ENCODE measurements at places on chromosomes 3 and 15. TPM values are rescaled to one million over a fixed set of nuclear protein-coding genes. Genes with fewer than 3 reads are reported as not detected.

GRCh38 chr3:42741796-42742195, 31.3 kb downstream of the CCDC13 start:
- DNase-seq, result peak; percentile 9

DNA sequence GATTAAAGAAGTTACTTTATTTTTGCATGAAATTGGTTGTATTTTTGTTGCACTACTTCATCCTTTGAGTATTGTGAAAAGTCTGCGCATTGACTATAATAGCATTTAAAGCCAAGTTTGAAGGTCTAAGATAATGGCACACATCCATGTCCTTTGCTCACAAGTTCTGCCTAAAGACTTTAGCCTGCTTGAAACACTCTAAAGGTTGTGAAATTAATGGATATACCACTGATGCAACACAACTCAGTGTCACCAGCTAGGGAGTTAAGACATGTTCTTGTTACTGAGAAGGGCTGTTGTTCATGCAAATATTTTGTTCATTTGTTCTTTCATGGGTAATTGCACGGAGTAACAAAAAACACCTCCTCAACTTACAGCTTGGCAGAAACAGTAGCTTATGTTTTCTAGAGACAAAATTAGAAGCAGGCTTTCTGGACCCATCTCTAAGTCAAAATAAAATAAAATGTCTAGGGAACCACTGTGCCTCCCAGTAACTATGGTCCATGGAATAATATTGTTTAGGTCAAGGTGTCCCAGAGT, 83.9 kb downstream of the PPARG start:
- no peak for DNase-seq

- DNase-seq, result no peak
Observed at GRCh38 chr3:110623571-110623970, 448.0 kb upstream of the NECTIN3 start.

DNA sequence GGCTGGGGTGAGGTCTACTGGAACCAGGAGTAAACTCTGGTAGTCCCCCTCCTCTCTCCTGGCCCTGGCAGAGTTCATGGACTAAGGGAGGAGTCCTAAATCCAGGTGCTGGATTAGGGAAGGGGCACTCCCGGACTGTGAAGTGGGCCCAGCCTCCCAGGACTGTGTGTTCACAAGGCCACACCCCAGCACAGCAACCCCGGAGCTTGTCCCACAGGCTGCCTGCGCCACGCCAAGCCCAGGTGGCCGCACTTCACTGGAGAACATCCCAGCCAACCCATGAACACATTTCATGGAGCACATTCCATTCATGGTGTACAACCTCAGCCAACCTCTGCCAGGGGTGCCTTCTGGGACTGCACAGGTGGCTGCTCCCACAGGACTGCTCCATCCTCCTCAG, 8.2 kb downstream of the ARPIN start:
- DNase-seq, result no peak

DNA sequence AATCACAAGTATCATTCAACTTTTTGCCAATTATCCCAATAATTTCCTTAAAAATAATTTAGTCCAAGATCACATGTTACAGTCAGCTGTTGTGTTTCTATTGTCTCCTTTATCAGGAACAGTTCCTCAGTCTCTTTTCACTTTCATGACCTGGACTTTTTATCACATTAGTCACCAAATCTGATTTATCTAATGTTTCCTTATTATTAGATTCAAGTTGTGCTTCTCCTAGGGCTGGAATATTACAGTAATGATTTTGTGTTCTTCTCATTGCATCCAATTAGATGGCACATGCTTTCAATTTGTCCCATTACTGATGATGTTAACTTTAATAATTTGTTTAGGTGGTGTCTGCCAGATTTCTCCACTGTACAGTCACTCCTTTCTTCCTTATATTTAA, 66.3 kb upstream of the DCBLD2 start:
- no peak for DNase-seq

The GABPB1 gene
- 76.2 TPM for total RNA-seq

DNA sequence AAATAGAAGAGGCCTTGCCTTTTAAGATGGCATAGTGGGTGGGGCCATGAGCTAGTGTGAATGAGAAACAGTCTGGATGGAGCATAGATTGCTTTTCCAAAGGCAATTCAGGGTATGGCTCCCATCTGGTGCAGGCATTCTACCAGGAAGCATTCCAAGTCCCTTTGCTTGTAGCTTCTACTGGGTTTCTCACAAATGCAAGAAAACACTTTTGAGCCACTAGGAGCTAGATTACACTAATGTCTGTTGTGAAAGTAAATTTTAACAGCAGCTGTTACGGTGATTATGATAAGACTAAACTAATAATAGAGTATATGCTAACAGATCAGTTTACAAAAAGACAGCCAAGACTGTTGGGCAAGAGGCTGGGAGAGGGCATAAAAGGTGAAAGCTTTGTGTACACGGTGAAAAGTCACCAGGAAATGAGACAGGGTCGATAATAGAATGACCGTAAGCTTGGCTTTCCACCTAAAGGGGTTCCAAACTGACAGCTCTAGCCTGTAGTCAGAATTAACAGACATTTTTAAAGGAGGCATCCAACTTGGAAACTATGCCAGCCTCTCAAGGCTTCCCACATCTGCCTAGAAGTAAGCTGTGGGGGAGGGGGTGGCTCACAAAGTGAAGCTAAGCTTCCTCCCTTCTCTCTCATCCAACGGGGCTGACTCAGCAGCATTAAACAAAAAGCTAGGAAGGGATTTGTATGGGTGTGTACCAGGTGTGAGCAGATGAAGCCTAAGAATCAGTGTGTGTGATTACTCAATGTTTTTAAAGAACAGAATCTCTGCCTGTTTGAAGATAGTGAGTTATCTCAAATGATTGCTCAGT, 61.1 kb upstream of the GPD1L start:
- DNase-seq, result no peak

GRCh38 chr3:115651599-115651998, 28.3 kb downstream of the GAP43 start:
- no peak for DNase-seq

GRCh38 chr3:196138482-196139254, 56.8 kb upstream of the TFRC start:
- no peak for DNase-seq

The TMEM62 gene
- 5.2 TPM for total RNA-seq

- DNase-seq, result no peak
Observed at GRCh38 chr3:52395503-52395865, 49.4 kb downstream of the SEMA3G start.

- DNase-seq, result no peak
Observed at GRCh38 chr3:147049821-147050220, 356.5 kb downstream of the ZIC4 start.

GRCh38 chr3:188437926-188438325, 284.0 kb downstream of the LPP start:
- no peak for DNase-seq
